ENCODE measurements at places on chromosomes 2 and 18.
A peak's percentile ranks its signal among the peaks of the same experiment; 100 is the strongest.

DNA sequence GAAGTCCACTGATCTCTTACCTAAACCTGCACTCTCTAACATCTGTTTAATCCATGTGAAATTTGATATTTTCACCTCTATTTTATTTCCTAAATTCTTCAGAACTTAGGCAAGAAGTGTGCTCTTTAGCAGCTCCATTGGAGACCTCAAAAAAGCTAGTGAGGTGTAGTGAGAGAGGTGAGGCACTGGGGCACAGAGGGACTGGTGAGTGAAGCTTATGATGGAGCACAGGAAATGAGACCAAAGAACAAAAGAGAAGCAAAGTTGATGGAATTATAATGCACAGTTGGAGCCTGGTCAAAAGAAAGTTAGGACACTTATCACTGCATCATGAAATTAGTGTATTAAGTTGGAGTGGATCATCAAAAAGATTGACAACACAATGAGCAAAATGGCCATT is 1050.7 kb upstream of the NRXN1 start:
- DNase-seq = no peak

DNA sequence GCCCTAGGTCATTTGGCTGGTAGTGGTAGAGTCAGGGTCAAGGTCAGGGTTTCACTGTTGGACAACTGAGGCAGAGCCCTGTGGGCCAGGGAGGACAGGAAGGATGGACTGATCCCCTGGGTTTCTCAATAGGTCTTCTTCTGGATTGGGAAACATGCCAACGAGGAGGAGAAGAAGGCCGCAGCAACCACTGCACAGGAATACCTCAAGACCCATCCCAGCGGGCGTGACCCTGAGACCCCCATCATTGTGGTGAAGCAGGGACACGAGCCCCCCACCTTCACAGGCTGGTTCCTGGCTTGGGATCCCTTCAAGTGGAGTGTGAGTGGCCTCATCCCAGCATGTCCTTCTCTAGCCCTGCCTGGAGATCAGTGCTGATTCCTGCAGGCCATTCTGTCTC is 18.1 kb downstream of the VIL1 start:
- no peak for DNase-seq

DNA sequence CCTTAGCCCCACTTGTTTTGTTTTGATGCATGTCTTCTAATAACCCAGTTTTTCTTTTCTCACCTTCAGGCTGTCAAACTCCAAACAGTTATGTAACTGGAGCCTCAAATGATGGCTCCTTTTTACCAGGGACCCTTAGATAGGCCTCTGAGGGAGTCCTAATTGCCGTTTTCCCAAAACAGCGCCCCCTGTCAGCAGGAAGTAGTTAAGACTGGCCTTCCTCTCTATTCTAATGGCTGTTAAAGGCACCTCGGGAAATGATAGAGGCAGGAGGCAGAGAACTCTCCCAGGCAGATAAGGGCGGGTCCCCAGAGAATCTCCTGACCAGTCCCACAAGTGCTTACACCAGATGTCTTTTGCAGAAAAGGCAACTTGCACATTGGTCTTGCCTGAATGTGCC is 123.2 kb downstream of the KCNS3 start:
- no peak for DNase-seq

GRCh38 chr2:62010632-62011256 is 105.3 kb downstream of the COMMD1 start:
- no peak for DNase-seq

- DNase-seq = no peak
These were observed 128.5 kb upstream of the RAB12 start for GRCh38 chr18:8480506-8481328.

DNA sequence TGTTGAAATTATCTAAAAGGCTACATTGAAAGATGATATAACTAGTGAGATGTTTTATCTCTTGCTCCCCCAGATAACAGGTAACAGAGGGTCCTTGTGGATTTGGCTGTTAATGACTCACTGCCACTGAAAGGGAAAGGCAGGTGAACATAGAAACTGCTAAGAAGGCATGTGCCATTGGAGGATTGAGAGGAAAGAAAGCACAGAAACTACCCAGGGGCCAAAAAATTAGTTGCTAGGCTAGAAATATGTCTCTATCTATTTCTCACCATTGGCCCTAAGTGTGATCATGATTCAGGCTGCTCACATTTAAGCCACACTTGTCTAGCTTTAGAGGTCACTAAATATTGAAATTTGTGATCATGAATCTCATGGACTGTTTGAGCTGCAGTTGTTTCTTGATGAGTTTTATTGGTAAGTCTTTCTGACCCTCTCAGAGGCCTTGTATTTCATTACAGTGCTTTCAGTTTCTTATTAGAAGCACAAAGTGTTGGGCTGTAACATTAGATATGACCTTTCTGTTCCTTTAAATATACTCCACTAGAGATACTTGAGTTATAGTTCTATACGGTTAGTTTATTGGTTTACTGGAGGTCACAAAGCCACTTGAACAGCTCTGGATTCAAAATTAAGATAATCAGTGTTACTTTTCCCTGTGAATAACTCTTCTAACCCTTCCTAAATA is 26.2 kb downstream of the NAB1 start:
- DNase-seq = no peak

DNA sequence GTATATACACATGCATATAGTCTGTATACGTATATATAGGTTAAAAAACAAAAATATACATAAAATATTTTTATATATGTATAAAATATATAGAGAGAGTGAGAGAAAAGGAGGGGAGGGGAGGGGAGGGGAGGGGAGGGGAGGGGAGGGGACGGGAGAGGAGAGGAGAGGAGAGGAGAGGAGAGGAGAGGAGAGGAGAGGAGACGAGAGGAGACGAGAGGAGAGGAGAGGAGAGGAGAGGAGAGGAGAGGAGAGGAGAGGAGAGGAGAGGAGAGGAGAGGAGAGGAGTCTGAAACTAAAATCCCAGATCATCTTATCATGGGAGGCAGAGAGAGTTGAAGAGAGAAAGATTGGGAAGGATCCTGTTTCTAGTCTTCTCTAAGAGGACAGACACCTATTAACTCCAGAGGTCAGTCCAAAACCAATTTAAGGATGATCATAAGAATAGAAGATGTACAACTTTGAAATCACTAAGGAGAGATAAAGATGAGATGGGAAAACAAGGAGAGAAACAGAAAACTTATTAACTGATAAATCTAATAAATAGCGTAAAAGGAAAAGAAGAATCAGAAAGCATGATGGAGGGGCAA is 195.4 kb downstream of the SRBD1 start:
- no peak for DNase-seq

DNA sequence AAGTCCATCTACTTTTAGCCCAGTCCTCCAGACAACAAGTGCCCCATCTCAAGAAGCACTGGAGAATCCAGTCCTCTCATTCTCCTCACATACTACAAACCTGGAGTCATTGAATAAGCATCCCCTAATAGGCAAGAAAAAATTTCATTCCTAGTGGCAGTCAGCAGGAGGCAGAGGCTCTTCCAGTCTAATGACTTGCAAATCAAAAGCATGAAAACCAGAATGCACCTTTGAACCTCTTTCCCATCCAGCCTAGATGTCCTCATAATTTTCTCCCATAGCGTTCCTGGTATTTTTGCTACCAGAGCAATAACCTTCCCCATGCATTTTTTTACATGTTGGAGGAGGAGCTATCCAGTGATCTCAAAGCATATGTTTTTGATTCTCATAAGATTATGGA is 252.6 kb downstream of the TTC32 start:
- DNase-seq = no peak

DNA sequence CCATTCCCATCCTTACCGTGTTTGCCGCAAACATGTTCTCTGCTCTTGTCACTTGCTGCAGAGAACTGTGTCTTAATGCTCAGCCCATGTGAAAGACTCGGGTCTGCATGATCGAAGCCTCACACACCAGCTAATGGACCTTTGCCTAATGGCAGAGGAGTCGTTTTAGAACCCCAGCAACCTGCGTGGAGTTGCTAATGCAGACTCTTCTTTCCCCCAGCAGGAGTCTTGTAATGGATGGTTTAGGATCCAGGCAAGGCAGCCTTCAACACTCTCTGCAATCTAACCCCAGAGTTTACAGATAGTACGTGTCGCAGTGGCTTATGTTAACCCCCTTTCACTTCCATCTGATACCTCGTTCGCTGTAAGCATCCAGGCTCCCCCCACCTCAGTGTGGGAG is 316.4 kb downstream of the AGAP1 start:
- no peak for DNase-seq

GRCh38 chr18:34873986-34874580 is 164.0 kb downstream of the DTNA start:
- DNase-seq = no peak

DNA sequence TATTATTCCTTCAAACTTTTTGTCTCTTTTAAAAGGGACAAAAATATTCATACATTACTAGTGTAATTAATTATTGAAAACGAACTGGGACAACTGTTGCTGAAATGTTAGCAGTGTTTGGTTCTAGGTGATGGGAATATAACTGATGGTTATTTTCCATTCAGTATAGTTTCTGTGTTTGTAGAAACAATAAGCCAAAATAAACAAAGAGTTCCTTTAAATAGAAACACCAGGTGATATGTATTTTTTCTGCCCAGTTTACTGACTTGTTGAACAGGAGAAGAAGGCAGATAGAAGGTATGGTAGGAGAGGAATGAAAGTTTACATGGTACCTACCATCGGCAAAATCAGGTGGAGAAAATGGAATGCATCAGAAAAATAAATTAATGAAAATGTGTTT is 74.2 kb downstream of the LYPD6B start:
- DNase-seq = no peak

- no peak for DNase-seq
These were observed 64.9 kb downstream of the SPRED2 start for GRCh38 chr2:65367524-65367923.

- peak; percentile 22 for DNase-seq
These were observed 46.2 kb upstream of the SMAD7 start for GRCh38 chr18:48996901-48997463.

DNA sequence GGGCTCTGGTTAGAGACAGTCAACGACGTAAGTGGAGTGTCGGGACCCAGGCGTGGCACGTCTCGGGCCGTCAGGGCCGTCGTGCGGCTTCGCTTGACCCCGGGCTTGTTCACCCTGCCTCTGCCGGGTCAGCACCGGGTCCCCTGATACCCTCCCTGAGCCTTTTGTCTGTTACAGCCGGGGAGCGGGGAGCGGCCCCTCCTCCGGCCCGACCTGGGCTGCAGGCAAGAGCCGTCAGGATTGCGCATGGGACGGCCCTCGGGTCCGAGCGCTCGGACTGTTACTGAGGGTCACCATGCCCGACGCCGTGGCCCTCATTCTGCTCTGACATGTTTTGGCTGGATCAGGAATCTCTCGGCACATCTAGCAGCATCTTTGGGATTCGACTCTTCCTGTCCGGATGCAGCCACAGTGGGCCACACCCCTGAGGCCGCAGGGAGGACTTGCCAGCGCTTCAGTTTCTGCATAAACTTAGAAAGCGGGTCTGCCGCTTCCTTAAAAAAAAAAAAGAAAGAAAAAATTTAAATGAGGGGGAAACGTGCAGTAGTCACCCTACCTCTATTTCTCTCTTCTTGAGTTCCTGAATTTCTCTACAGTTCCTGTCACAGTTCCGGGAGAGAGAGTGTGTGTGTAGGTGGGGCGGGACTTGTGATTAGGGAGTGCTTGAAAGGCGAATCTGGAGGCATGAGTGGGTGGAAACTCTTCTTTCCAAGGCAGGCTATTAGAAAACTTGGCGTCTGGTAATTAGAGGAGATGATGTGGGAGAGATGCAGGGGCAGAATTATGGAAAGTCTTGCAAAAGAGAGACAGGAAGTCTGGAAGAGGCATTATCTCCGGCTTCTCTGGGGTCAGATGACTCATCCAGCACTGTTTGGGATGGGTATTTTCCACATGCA is 909 bp downstream of the TMEM87B start:
- DNase-seq = no peak

DNA sequence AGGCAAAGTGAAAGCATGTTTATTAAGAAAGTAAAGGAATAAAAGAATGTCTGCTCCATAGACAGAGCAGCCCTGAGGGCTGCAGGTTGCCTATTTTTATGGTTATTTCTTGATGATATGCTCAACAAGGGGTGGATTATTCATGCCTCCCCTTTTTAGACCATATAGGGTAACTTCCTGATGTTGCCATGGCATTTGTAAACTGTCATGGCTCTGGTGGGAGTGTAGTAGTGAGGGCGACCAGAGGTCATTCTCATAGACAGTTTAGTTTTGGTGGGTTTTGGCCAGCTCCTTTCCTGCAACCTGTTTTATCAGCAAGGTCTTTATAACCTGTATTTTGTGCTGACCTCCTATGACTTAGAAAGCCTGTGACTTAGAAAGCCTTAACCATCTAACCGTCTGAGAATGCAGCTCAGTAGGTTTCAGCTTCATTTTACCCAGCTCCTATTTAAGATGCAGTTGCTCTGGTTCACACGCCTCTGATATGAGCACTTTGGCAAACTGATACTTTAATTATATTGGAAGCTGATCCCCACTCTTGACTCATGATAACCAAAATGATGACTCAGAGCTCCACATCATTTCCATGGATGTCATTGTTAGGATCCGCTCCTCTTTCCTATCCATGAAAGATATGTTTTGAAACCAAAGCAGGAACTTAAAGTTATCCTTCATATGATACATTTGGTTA is 14.5 kb upstream of the ERMN start:
- DNase-seq = no peak

DNA sequence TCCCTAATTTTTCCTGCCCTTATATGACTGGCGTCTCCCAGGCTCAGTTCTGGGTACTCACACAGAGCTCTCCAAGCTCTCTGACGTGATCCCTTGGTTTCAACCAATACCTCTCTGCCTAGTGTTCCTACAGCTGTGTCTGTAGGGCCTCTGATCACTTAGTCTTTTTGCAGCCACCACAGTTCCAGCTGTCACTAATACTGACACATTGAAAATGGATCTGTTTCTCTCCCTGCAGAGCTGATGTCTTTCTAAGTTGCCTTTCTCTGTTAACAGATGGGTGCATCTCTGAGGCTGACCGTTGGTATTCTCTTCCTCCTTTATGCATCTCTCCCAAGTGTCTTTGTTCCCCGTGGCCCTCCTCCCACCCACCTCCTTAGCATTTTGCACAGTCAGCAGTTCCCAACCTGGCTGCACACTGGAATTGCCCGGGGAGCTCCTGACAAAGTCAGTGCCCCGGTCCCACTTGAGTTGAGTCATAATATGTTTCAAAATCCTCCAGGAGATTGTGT is 62.5 kb downstream of the CERS6 start:
- no peak for DNase-seq

- DNase-seq = no peak
These were observed 58.4 kb downstream of the SPIRE1 start for GRCh38 chr18:12599543-12599942.

DNA sequence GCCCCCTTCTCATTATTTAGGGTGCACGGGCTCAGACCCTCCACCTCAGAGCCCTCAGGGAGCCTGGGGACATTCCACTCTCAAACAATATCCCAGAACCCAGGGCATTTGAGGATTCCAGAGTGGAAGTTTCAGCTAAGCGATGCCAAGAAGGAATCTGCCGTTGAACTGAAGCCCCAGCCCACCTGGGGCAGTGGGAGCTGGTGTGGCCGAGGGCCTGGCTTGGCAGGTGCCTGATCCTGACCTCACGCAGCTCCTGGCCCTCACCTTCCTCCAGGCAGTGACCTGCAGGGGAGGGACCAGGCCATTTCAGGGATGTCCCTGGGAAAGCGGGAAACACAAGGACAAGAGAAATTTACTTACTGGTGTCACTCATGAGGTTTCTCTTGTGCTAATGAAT is 58.2 kb downstream of the ACKR3 start:
- no peak for DNase-seq

- DNase-seq = no peak
These were observed 17.9 kb upstream of the ARHGAP25 start for GRCh38 chr2:68716604-68717304.

GRCh38 chr2:157747695-157748370 is 119.2 kb upstream of the ACVR1C start:
- no peak for DNase-seq
